ENCODE measurements at places on chromosomes 5 and 9.
A peak's percentile ranks its signal among the peaks of the same experiment; 100 is the strongest.

DNA sequence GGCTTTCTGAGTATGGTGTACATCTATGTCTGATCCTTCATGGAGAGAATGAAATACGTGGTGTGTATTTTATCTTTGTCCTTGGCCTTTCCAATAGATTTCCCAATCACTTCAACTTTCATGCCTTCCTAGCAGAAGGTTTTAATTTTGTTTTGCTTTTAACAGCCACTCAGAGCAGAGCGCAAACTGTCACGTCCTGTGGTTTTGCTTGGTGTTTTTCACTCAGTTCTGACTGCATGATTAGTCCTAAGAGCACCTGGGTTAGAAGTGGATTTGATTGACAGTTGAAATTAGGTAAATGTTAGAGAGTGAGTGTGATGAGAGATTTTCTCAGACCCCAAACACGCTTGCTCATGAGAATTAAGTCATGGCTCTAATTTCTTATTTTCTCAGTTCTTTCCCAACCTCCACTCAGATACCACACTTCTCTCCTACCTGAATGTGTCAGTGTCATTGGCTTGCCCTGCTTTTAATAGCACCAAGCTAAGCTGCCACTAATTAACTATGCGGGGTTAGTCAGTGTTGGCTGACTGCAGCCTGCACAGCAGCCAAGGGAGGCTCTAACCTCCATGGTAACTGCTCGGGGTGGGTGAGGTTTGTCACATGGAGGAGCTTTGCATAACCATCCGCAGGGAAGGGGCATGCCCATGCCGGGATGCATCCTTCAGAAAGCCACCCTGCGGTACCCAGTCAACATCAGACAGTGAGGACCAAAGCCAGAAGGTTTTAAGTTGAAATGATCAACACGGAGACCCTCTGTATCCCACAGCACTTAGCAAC, 173.4 kb downstream of the NR3C1 start:
- peak; percentile 21 for DNase-seq

GRCh38 chr5:65699338-65699737, 22.6 kb downstream of the SGTB start:
- no peak for DNase-seq

GRCh38 chr9:15843316-15843715, 290.5 kb downstream of the CCDC171 start:
- DNase-seq = no peak

- DNase-seq = no peak
Observed at GRCh38 chr5:158135682-158136179, 276.8 kb upstream of the CLINT1 start.

- DNase-seq = no peak
Observed at GRCh38 chr5:96114736-96115135, 153.1 kb upstream of the ELL2 start.

DNA sequence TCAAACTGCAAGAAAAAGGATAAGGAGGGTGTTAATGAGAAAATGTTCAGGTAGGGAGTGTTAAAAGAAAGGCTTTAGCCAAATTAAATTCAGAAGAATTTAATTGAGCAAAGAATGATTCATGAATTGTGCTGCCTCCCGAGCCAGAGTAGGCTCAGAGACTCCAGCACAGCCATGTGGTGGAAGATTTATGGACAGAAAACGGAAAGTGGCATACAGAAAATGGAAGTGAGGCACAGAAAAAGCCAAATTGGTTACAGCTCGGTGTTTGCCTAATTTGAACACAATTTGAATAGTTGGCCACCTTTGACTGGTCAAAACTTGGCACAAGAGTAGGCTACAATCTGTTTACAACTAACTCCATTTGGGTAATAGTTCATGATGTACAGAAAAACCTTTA, 9.6 kb upstream of the SLC30A5 start:
- DNase-seq = no peak

All from activated CD4-positive, alpha-beta T cell treated with anti-CD3 and anti-CD28 coated beads, Interleukin-2, amount 50 U/mL, for 1 hour (primary cell).